ENCODE measurements at places on chromosomes 16 and 17.
A peak's percentile ranks its signal among the peaks of the same experiment; 100 is the strongest.

- DNase-seq, result no peak
These were observed 78.7 kb downstream of the CDYL2 start for GRCh38 chr16:80725566-80726162.

- no peak for DNase-seq
These were observed 16.8 kb upstream of the DRG2 start for GRCh38 chr17:18070861-18071340.

DNA sequence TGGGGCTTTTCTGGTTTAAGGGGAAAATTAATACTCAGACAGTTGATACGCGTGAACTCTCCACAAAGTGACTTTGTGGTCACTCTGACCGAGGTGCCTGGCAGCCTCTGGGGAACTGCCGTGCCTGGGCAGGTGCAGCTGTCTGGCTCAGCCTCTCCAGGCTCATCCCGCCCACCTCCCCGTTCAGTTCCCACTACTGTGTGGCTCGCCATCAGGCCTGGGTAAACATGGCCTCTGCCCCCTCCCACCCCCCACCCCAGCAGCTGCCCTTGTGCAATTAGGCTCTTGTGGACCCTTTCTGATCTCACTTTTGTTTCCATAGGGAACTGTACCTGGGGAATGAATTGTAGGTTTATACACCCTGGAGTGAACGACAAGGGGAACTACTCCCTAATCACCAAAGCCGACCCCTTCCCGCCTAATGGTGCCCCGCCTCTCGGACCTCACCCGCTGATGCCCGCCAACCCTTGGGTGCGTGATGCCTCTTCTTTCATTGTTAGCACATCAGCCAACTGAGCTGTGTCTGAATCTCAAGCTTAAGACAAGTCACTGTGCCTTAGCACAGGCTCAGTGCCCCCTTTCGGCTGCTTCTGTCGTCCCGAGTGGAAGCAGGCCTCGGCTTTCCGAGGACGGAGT lies 27.8 kb downstream of the ZC3H18 start:
- no peak for DNase-seq

- no peak for DNase-seq
These were observed at the start of gene DRC7 for GRCh38 chr16:57694725-57695679. DRC7 (plus strand) TSS chr16:57694806; CDS start chr16:57697950, 3,144 bp downstream.

GRCh38 chr16:89949121-89949742 lies 677 bp downstream of the DEF8 start:
- DNase-seq, result no peak

DNA sequence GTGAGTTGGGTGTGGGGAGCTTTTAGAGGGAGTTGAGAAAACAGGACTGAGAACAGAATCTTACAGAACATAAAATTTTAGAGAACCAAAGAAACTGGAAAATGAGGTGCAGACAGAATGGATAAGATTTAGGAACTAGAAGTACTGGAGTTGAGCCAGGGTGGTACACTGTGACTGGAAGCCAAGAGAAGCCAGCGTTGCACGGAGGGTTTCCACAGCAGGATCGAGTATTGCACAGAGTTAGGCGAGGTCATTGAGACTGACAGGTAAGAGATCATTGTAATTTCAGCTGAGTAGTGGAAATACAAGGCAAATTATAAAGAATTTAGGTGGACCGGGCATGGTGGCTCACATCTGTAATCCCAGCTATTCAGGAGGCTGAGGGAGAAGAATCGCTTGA lies 6.6 kb downstream of the GSDMA start:
- no peak for DNase-seq

- no peak for DNase-seq
These were observed 50.1 kb downstream of the BRIP1 start for GRCh38 chr17:61813211-61813610.

DNA sequence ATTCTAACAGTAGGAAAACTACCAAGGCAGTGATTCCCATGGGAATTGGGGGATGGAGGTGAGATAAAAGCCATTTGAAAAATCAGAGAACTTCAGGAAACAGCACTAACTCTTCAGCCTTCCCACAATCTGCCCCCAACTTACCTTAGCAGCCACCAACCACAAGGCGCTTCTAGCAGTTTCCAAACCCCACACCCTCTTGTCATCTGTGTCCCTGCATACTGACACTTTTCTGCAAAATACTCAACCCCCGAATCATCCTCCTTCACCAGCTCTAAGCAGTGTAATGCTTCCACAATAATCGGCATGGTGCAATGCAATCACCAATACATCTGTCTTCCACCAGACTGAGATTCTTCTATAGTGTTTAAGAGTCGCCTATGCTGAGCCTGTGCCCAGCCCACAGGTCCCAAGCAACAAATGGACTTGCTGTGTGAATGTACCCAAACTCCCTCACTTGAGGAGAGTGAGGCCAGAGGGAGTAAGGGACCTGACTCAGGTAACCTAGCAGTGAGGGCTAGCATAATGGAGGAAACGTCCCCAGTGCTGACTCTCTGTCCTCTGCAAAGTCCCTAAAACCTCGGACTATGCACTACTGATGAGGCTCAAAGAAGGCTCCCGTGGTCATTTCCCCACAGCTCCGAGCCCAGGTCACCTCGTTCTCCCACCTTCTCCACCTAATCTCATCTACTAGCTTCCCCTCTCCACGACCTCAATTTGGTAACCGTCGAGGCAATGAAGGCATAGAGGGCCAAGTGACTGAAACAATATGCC lies 943 bp downstream of the DYNC1LI2 start:
- no peak for DNase-seq

- DNase-seq, result no peak
These were observed 17.2 kb upstream of the METRNL start for GRCh38 chr17:83062011-83062817.

- no peak for DNase-seq
These were observed 38.4 kb downstream of the TNFRSF13B start for GRCh38 chr17:16933317-16934132.

DNA sequence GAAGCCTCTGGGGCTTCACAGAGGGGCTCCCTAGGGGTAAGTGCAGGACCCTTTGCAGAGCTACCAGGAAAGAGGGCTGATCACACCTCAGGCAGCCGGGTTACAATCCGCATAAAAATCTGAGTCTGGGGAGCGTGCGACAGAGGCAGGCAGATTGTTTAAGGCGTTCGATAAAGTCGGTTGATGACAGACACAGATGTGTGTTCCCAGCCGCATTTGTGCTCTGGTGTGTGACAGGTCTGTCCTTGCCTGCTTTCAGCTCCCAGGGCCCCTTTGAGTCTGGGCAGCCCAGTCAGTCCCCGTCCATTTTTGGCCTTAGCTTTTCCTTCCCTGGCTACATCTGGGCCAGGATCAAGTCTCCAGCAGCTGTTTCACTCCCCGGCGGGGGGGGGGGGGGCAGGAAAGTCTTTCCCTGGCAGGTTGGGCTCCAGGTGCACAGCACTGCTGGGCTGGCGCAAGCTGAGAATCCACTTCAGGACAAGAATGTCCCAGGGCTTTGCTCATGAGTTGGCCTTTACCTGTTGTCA lies 1.3 kb upstream of the ZACN start:
- DNase-seq, result no peak

DNA sequence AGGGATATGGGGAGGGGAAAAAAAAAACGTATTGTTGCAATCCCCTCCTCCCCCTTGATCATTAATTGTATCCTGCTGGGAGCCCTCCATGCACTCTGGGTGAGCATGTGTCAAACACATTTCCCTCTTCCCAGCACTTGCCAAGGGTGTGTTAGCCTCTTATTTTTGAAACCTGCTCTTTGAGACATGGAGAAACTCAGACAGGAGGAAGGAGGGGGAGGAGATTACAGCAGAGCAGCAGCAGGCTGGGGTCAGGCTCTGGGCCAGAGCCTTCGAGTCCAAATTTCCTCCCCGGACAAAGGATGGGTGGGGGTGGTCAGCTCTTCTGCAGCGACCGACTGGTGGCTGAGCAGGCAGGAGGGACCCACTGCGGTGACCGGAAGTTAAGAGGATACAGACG lies 64.7 kb downstream of the SOX9 start:
- no peak for DNase-seq

GRCh38 chr17:16086957-16087356 lies 87.3 kb downstream of the TTC19 start:
- DNase-seq, result no peak

DNA sequence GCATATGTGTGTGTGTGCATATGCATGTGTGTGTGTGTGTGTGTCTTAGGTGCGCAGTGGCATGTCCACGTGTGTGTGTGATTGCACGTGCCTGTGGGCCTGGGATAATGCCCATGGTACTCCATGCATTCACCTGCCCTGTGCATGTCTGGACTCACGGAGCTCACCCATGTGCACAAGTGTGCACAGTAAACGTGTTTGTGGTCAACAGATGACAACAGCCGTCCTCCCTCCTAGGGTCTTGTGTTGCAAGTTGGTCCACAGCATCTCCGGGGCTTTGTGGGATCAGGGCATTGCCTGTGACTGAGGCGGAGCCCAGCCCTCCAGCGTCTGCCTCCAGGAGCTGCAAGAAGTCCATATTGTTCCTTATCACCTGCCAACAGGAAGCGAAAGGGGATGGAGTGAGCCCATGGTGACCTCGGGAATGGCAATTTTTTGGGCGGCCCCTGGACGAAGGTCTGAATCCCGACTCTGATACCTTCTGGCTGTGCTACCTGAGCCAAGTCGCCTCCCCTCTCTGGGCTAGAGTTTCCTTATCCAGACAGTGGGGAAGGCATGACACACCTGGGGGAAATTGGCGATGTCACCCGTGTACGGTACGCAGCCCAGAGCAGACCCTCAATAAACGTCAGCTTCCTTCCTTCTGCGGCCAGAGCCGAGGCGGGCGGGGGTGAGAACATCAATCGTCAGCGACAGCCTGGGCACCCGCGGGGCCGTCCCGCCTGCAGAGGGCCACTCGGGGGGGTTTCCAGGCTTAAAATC lies 47.6 kb downstream of the IL21R start:
- peak; percentile 83 for DNase-seq

DNA sequence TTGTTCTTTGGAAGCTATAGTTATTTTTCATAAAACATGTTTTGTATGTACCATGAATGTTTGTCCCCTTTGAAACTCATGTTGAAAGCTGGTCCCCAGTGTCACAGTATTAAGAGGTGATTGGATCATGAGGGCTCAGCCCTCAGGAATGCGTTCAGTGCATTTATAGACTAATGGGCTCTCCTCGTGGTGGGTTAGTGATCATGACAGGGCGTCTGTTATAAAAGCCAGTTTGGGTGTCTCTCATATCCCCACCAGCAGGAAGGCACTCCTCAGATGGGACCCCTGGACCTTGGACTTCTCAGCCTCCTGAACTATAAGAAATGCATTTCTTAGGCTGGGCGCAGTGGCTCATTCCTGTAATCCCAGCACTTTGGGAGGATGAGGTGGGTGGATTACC lies 10.4 kb downstream of the BANP start:
- DNase-seq, result no peak

- DNase-seq, result no peak
These were observed 60.3 kb downstream of the GRIN2A start for GRCh38 chr16:10121897-10122425.

- no peak for DNase-seq
These were observed 35.1 kb upstream of the IL21R start for GRCh38 chr16:27366687-27367460.

DNA sequence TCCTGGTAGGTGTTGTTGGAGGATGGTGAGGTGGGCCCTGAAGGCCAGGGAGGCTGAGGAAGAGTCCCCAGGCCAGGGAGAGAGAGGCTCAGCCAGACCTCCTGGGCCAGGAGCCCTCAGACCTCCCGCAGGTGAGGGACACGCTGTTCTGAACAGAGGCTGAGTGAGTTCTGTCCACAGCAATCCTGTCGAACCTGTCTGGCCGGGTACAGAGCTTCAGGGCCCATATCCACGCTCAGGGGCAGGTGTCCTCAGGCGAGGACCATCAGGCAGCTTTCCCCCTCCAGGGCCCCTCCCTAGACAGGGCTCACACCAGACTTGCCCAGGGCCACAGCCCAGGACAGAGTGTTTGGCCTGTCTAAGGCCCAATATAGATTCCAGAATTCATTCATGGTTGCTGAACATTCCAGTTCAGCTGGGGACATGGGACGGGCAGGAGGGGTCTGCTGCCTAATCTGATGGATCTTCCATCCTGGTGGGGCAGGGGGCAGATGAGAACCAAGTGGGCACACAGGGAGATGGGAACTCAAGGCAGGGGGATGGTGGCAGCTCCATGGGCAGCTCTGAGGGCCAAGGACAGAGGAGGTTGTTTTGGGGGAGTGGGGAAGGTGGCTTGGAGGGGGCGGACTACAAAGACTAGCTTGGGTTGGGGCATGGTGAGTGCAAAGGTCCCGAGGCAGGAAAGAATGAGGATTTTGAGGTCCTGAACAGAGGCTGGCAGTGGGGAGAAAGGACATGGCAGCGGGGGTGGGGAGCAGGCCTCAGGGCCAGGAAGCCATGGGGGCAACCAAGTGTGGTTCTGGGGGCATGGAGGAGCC lies 23.4 kb upstream of the MPRIP start:
- no peak for DNase-seq

- no peak for DNase-seq
These were observed 4.1 kb upstream of the SALL1 start for GRCh38 chr16:51155199-51155607.

DNA sequence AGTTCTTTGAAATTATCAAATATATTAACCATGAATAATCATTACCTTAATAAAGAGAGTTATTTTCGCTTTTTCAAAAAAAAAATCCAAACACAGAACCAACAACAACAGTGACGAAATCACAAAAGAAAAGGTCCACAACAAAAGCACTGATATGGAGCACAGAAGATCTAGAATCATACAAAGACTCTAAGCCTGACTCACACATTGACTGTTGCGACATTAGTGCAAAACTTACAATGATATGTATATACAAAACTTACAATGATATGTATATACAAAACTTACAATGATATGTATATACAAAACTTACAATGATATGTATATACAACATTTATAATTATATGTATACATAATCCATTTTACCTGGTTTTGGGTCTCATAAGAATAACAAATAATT lies 117.7 kb downstream of the USP22 start:
- no peak for DNase-seq

- DNase-seq, result no peak
These were observed 147.4 kb upstream of the TBX2 start for GRCh38 chr17:61251939-61252865.

- no peak for DNase-seq
These were observed 34.1 kb upstream of the MYH10 start for GRCh38 chr17:8664456-8665126.

GRCh38 chr17:80717720-80718083 lies 173.1 kb downstream of the RPTOR start:
- DNase-seq, result no peak

GRCh38 chr16:66427036-66427860 lies at the start of gene BEAN1:
BEAN1 (plus strand) TSS chr16:66427295; CDS start chr16:66437677, 10,382 bp downstream.
- DNase-seq, result no peak

DNA sequence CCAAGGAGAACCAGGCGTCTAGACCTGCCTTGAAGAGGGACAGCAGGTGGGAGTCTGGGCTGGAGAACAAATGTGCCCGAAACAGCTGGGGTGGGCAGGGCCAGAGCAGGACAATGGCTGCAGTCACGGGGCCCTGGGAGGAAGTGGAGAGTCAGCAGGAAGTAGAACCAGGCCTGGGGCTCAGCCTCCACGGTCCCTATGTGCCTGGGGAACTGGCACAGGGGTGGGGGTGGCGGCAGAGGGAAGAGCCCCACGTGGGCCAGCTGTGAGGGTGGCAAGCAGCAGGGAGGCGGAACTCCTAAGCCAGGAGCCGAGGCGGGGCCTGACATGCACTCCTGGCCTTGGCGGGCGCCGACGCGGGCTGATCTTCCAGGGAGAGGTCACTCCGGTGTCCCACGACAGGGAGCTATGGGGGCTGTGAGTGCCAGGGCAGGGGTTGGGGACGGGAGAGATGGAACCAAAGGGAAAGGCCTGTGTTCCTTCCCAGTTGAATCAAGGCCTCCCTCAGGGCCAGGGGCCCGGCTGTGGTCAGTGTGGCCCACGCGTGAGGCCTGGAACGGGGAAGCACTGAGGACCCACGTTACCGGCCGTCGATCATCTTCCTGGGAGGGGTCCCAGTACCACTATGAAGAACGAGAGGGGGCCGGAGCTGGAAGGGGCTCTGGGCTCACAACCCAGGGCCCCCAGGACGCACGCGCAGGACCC lies 42.7 kb downstream of the TIMM22 start:
- DNase-seq, result no peak

GRCh38 chr17:42999003-42999525 lies 845 bp downstream of the RPL27 start:
- no peak for DNase-seq
